Inflammatory macrophage treated with lipopolysaccharide for 1 hour (primary cell): ENCODE measurements at places on chromosomes 2 and 18.

DNA sequence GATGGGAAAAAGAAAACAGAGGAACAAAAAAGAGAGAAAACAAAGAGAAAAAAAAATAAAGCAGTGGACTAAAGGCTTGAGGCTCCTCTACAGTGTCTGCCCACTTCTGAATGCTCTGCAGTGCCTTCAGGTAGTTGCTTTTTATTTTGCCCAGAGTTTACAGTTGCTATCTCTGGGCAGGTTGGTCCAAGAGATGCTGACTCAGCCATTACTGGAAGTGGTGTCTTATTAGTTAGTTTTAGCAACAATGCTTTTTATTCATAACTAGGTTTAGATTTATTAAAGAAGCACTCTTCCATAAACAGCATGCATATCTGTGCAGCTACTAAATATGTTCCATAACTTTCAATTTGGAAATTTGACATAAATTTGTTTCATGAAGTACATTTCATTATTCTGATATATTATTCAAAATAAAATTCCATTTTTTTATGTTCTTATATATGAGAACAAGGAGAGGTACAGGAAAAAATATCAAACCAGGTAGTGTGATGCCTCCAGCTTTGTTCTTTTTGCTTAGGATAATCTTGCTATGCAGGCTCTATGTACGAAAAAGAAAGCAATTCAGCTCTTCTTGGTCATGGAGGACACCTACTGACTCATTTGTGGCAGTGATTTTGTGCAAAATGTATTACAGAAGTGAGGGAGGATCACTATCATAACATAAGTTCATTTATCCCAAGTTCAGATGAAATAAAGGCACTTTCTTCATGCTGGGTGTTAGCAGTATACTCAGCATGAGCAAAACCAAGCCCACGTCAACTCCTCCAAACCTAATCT lies 69.5 kb downstream of the RPIA start:
- DNase-seq = no peak

DNA sequence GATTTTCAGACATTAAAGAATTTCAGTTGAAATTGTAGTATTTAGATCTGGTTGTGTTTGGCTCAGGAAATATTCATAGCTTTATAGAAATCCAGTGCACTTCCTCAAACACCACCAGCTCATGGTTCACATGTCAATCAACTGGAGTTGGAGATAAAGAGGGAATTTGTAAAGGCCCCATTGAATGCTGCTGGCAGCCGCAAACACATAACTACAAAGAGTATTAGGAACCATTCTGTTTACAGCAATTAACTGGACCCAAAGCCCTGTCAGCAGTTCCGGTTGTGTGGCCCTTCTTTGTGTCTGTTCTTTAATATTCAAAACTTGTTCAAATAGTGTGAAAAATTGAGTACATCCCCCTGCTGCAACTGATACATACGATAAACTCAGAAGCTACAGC lies 107.4 kb upstream of the LRRTM4 start:
- no peak for DNase-seq

GRCh38 chr2:64668542-64668941 lies 14.8 kb upstream of the SERTAD2 start:
- DNase-seq = no peak

DNA sequence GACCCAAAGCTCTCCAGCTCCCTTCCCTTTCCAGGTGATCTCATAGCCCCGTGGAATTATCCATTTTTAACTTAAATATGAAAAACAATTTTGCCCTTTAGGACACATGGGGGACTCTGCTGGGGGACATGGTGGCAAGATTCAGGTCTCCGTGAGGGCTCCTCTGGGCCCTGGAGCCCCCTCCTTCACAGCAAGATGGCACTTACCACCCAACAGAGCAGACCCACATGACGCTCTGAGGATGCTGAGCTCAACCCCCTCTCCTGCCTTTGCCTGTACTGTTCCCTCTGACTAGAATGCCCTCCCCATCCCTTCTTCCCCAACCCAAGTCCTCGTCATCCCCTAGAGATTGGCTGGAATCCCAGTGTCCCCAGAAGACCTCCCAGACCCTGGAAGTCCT lies 17.2 kb downstream of the TEX51 start:
- no peak for DNase-seq

GRCh38 chr2:136291871-136292270 lies 173.9 kb upstream of the CXCR4 start:
- no peak for DNase-seq

- no peak for DNase-seq
Observed at GRCh38 chr2:208648368-208648767, 241.8 kb downstream of the PTH2R start.

DNA sequence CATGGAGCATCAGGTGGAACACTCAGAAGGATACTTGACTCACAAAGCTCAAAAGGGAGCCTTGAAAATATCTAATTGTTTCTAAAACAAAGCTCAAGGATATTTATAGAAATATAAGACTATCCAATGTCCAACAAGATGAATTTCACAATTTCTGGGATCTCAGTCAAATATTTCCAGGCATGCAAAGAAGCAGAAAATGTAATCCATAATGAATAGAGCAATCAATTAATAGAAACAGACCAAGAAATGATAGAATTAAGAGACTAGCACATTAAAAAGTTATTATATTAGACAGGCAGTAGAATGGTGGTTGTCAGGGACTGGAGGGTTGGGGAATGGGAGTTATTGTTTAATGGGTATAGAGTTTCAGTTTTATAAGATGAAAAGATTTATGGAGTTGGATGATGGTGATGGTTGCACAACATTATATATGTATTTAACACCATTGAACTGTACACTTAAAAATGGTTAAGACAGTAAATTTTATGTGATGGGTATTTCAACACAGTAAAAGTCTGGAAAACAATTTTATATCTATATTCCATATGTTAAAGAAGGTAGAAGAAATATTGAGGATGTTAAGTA lies 189.9 kb upstream of the PIEZO2 start:
- no peak for DNase-seq

DNA sequence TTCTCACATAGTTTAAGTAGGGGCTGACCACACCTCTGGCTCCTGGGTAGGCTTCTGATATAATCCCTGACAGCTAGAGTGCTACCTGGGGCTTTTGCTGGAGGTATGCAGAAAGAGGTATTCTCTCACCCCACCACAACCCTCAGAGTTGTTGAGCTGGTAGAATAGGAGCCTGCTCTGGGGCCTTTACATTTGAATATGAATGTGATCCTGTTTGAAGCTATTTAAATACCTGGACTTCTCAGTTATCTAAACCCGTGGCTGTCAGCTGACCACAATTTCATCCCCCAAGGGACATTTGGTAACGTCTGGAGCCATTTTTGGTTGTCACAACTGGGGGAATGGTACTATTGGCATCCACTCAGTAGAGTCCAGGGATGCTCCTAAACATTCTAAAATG lies 669.1 kb downstream of the SATB2 start:
- DNase-seq = no peak

DNA sequence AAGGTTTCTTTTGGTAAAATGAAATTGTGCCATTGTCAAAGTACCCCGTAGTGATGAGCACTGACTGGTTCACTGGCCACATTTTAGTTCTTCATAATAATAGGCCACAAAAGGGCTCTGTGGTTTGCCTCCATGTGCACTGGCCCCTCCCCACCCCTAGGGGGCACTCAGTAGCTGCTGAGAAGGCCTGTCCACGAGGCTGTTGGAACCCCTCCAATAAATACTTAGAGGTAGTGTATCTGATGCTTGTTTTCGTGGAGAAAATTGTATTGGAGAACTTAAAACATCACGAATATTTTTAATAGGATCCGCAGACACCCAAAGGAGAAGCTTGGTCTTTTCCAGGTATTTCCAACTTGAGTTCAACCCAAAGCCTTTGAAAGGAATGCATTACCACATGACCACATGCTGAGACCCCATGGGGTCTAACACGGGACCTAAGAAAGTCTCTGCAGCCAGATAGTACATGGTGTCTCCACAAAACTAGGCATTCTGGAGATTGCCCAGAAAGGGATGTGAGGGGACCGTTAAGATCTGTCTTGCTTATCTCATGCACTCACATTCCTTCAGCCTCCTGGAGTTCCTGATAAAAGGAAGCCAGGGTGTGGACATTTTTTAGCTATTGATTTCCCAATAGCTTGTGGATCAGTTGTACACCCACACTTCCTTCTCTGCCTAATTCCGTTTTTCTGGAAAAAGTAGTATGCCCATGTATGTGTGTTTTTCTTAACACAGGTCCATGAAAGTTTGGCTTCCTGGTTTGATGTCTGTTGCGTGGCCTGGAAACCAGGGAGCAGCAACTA lies 28.5 kb upstream of the NOSTRIN start:
- no peak for DNase-seq

DNA sequence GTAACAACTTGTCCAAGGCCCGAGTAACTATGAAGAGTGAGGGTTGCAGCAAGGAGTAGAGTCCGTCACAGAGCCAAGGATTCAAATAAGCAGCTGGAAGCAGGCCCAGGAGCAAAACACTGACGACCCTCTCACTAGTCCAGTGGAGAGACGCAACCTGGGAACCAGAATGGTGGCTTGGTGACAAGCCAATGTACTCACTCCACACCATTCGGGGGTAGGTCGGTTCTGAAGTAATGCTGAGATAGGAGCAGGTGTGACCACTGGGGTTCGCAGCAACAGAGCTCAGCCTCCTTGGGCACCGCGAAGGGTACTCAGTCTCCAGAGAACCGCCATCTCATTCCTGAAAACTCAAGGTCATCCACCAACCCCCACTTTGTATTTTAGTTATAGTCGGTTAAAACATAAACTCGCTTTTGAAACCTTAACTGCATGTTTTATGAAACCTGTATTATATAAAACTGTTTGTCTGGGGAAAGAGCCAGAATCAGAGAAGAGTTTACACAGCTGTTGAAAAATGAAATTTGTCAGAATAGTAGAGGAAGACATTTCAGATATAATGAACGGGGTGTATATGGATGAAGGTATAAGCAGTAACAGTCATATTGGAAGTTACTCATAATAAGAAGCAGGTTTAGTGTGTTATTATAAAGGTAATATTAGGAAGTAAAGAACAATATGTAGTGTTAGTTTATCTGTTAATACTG lies 8.6 kb downstream of the ANKRD62 start:
- no peak for DNase-seq

DNA sequence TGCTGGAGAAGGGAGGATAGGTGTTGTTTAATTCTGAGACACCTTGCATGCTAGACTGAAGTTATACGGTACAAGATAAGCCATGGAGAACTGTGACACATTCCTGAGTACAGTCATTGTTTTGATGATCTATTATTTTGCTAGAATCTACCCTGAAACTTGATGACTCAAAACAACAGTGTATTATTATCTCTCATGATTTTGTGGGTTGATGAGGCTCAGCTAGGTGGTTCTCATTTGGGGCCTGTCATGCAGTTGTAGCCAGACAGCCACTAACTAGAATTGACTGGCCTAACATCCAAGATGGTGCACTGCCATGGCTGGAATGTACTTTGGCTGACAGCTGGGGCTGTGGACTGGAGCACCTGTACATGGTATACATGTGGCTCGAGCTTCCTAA lies 5.4 kb upstream of the IL1R1 start:
- DNase-seq = no peak

- DNase-seq = no peak
Observed at GRCh38 chr18:73384246-73384645, 516.5 kb upstream of the NETO1 start.

- DNase-seq = no peak
Observed at GRCh38 chr18:57715671-57716070, 87.4 kb downstream of the ATP8B1 start.
